HT1080 (cell line): ENCODE measurements at places on chromosomes 16 and 17.

GRCh38 chr17:36072431-36073121 lies 8.5 kb downstream of the CCL18 start:
- peak; percentile 31 for DNase-seq

- no peak for DNase-seq
Measured at GRCh38 chr17:28042721-28043291, 329 bp downstream of the NLK start.

DNA sequence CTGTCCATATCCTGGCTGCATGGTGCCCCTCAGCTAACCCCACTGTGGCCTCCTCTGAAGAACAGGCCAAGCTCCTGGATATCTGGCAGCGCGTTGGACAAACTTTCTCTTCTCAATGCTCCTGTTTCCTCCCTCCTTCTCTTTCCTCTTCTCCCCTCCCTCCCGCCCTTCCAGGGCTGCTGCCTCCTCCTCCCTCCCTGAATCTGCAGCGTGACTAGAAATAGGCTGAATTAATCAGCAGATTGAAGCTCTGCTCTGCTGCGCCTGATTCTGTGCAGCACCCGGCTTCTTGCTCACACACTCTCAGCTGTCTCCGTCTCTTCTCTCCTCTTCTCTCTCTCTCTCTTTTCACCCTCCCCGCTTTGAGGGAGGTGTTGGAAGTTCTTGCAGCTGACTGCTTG lies 19.8 kb downstream of the TMEM94 start:
- no peak for DNase-seq

- DNase-seq = no peak
Measured at GRCh38 chr17:63641692-63642448, 19.7 kb downstream of the MAP3K3 start.

DNA sequence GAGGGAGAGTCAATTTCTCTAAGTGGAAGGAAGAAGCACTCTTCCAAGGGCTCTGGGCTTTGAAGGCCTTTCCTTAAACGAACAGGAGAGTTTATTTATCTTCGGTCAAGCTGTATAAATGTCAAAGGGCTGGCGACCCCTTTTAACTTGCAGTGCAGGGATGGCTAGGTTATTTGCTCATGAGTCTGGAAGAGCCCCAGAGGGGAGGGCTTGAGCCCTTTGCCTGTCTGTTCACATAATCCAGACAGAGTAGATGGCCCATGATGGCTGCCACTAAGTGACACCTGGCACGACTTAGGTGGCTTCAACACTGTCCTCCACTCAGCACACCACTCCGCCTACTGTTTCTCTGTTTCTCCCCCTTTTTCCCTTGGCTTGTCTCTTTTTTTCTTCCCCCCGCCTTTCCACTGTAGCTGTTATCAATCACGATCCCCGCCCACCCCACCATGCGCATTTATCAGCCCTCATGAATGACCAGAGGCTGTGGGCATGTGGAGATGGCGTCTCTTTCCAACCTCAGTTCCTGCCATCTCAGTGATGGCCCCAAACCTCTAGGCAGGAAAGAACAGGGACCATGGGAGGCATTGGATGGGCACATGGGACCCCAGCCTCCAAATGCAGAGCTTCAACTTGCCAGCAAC lies 408.7 kb upstream of the TNRC6C start:
- DNase-seq = no peak

GRCh38 chr16:14483819-14484385 lies 146.2 kb downstream of the PARN start:
- no peak for DNase-seq

DNA sequence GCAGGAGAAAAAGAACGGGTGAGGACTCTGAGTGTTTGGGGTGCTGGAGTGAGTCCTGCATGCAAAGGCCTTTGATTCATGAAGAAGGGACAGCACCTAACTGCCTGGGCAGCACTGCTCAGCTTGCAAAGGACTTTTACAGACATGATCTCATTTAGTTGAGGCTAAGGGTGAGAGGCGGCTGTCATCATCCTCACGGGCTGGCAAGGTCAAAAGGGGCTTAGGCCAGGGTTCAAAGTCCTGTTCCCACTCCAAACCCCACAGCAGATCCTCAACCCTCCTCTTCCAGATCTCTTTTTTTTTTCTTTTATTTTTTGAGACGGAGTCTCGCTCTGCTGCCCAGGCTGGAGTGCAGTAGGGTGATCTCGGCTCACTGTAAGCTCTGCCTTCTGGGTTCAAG lies 4.8 kb downstream of the RHBDF2 start:
- no peak for DNase-seq

GRCh38 chr17:70144260-70144846 lies 25.0 kb upstream of the KCNJ2 start:
- peak; percentile 29 for DNase-seq

GRCh38 chr17:39761861-39762496 lies 24.2 kb downstream of the GRB7 start:
- DNase-seq = peak; percentile 8

DNA sequence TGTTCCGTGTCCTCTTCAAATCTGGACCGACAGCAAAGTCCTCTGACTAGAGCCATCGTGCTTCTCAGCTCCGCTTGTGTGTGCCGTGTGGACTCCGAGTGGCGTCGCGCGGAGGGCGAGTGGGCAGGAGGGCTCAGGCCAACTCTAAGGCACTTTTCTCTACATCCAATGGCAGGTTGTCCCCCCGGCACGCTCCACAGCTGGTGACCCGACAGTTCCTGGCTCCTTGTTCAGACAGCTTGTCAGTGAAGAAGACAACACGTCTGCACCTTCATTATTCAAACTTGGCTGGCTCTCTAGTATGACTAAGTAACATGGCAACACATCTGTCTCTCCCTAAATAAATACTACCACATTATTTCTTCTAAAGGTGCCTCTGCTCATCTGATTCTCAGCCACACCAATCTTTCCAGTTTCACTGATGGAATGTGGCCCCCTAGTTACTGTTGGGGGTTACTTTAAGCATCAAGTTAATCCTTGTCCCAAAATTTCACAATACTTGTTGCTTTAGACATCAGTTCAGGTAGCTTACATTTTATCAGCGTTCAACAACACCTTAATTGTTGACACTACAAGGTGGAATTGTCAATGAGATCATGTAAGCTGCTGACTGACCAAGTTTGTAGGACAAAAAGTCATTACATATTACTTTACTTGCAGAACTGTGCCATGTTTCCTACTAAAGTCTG lies 15.4 kb downstream of the COG1 start:
- no peak for DNase-seq

GRCh38 chr17:27282054-27282551 lies 11.8 kb upstream of the WSB1 start:
- no peak for DNase-seq

- DNase-seq = no peak
Measured at GRCh38 chr16:66534376-66534799, 15.5 kb downstream of the TK2 start.
